ENCODE measurements at places on chromosomes 11 and 22.

- no peak for DNase-seq
Measured at GRCh38 chr11:80383655-80384054, 942.8 kb upstream of the TENM4 start.

GRCh38 chr11:119745112-119745511, 16.1 kb upstream of the NECTIN1 start:
- no peak for DNase-seq

DNA sequence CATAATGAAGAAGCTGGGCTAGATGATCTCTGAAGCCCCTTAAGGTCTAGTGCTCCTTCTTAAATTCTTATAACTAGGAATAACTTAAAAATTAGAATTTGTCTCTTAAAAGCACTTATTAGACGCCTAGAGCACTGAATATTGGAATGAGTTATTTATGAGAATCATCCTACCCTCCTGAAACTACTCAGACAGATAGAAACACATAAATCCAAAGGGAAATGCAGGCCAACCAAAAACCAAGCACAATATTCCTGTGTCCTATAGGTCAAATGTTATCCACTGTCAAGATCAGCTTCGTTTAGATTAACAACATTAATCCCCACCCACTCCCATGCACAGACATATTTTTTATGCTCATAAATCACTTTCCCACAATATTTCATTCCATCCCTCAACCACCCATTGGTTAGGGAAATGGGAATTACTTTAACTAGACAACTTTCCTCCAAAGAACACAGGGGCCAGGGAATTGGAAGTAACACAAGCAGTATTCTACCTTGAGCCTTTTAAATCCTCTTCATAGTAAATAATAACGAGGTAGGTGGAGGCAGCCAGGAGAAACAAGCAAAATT, 87.1 kb downstream of the CD44 start:
- no peak for DNase-seq

- DNase-seq, result peak; percentile 48
Measured at GRCh38 chr11:35036639-35037038, 102.3 kb upstream of the CD44 start.

DNA sequence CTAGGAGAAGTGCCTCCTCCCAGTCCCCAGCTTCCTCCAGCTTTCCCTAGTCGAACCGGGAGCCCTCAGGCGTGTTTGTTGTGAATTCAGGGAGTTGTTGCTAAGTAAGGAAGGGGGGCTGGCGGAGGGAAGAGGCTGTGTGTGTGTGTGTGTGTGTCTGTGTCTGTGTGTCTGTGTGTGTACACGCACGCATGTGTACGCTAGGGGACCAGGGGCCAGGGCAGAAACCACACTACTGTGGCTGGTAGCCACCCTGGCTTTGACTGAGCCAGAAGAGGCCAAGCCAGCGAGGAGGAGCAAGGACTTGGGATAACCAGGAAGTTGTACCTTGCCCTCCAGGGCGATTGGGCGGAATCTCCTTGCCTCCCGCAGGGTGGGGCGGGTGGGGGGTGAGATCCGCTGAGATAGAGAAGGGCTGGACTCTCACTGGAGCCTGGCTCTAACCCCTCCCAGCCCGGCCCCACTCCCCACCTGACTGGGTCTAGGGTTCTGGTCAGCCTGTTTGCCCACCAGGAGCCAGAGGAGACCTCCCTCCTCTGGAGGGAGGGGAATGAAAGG, 7.5 kb downstream of the BCL9L start:
- DNase-seq, result no peak

GRCh38 chr11:43101113-43101512, 210.7 kb upstream of the API5 start:
- DNase-seq, result no peak

Measured in KBM-7 (cell line).